Skeletal muscle cell (primary cell): ENCODE measurements at places on chromosomes 1 and 21.

DNA sequence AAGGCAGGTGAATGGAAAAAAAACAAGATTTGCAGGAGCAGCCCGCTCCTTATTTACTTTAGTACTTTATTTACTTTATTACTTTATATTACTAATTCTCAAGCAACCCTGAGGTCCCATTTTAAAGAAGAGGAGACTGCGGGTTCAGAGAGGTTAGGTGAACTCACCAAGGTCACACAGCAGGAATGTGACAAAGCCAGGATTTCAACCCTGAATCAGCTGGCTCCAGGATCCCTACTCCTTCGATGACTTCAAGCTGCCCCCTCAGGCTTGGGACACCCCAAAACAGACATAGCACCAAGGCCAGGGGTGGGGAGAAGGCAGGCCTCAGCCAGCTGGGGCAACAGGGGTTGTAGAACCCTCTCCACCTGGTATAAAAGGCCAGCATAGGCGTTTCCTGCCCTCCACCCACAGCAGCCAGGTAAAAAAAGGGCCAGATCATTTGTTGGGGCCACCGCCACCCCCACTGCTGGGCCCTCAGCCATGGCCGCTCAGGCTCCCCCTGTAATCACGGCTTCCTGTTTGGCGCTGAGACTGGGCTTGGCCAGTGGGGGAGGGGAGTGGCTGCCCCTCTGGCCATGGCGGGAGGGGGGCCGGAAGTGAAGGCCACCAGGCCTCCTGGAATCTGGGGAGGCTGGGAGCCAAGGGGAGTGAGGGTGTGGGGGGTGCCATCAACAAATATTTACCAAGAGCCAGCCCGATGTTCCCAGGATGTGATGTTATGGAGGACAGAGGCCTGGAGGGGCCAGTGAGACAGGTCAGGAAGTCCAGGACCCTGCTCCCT, 6.6 kb downstream of the SDC3 start:
- no peak for DNase-seq

DNA sequence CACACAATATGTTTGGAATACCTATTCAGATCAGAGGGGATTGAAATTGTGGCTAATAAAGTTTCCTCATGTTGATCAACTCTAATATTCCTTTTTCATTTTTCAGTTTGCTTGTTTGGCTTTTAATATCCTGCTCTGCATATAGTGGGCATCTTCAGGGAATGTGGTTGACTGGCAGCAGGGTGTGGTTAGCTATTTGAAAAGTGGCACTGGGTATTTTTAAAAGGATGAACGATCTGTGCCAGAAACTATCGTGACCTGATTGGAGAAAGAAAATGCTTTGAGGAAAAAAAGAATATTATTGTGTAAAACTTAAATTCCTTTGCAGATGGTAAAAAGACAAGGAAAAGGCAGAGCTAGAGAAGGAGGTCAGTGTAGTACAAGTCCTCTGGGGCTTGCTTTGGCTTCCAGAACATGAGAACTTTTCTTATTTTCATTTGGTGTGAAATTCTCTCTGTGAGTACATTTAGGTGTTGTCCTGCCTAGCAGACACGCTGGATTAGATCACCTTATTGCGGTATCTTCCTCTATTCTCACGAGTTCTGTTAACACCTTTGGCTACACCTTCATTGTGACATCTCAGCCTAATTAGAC, 329.7 kb upstream of the SNX7 start:
- no peak for DNase-seq

- DNase-seq: no peak
Observed at GRCh38 chr1:204003536-204003935, 69.4 kb upstream of the SOX13 start.

GRCh38 chr1:22673486-22674409, 20.7 kb downstream of the C1QB start:
- peak; percentile 15 for DNase-seq

- no peak for DNase-seq
Observed at GRCh38 chr1:110094931-110095654, 17.1 kb upstream of the UBL4B start.
